ENCODE measurements at places on chromosomes 2 and 18.

DNA sequence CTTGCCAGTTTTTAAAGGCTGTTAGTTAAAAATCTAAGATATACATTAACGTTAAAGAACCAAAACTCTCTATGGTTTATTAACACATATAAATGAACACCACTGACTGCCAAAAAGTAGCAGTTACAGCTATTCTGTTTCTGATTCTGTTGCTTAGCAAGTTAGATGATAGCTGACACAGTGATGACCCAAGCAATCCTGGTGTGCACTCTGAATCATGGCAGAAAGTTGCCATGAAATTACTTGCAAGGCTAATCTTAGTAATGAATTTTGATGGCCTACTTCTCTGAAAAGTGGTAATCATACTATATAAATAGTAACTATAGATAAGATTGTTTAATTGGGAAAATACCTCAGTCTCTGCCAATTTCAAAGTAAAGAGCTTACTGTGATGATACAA lies 57.7 kb downstream of the ROCK2 start:
- DNase-seq = no peak

- DNase-seq = no peak
Observed at GRCh38 chr2:62319070-62319469, 123.2 kb downstream of the B3GNT2 start.

GRCh38 chr2:205321231-205321630 lies 361.1 kb upstream of the NRP2 start:
- DNase-seq = no peak

DNA sequence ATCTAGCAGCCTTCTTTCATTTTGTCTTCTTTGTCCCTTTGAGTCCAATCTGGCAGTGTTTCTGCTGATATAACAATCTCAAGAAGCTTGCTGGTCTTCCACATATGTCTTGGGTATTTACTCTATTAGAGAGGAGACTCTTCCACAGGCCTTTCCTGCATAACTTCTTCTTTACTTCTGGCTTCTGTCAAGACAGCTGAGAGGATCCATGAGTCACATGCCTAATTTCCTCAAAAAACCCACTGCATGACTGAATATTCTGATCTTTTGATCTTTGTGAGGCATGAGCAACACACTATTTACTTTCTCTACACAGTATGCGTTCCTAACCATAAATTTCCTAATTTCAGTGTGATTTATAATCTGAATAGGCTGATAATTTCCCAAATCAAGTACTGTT lies 5.1 kb upstream of the DCC start:
- no peak for DNase-seq

DNA sequence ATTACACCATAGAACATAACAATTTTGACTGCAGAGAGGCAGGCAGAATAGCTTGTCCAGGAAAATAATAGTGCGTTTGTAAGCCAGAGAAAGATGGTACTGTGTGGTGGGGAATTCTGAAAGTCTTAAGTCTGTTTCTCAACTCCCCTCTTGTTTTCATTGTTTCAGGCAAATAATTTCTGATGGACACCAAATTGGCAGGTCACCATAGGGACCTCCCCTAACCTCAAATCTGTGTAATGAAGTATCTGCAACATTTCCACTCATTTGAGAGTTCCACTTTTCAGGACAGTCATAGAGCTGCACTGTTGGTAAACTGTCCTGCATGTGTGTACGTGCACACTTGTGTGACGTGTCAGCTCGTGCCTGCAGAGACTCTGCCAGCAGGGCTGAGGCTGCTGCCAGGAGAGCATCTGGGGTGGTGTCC lies 195.6 kb downstream of the AGAP1 start:
- DNase-seq = no peak

DNA sequence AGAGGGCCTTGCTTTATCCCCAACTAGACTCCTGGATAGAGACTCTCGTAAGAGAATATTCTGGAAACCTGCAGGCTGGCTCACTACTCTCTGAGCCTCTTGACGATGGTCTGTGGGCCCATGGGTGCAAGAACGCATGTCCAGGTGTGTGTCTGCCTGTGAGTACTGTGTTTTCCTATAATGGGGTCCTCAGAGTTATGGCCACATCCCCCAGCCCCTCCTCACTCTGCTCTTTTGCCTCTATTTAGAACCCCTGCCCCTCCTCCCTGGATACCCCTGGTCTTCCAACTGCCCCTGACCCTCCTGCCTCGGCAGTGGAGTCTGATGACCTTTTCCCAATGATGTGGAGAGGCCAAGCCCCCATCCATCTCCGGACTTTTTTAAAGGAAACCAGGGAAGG lies 148.1 kb downstream of the ZFP36L2 start:
- DNase-seq = no peak

DNA sequence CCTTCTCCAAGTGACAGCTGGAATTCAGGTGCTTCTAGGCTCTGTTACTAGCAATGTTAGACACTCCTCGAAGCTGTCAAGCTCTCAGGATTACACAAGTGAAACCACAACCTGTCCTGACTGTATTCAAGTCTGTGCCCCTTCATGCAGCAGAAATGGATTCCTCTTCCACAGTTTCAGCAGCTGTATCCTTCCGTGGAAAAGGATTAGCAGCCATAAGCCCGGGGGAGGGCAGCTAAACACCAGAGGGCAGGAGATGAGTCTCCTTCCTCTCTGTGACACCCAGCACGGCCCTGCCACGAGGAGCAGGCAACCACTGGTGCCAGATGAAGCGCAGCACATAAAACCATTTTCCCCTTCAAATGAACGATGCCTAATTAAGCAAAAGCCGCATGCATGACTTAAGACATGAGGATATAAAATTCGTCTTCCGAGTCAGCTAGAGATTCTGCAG lies 1.2 kb downstream of the ST3GAL5 start:
- peak; percentile 74 for DNase-seq

DNA sequence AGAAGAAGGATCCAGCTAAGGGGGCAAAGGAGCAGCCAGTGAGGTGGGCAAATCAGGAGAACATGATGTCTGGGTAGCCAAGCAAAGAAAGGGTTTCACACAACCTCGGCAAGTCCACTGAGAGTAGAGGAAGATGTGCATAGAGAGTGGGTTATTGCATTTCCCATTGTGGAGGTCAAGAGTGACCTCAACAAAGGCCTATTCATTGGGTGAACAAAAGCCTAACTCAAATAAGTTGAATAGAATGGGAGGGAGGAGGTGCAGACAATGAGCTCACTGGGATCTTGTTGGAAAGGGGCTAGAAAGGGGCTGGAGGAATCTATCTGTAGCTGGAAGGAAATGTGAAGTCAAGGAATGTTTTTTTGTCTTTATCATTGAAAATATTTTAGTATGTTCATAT lies 14.0 kb upstream of the PDCL3 start:
- no peak for DNase-seq

- DNase-seq = no peak
Observed at GRCh38 chr2:12804091-12804856, 87.5 kb downstream of the TRIB2 start.

DNA sequence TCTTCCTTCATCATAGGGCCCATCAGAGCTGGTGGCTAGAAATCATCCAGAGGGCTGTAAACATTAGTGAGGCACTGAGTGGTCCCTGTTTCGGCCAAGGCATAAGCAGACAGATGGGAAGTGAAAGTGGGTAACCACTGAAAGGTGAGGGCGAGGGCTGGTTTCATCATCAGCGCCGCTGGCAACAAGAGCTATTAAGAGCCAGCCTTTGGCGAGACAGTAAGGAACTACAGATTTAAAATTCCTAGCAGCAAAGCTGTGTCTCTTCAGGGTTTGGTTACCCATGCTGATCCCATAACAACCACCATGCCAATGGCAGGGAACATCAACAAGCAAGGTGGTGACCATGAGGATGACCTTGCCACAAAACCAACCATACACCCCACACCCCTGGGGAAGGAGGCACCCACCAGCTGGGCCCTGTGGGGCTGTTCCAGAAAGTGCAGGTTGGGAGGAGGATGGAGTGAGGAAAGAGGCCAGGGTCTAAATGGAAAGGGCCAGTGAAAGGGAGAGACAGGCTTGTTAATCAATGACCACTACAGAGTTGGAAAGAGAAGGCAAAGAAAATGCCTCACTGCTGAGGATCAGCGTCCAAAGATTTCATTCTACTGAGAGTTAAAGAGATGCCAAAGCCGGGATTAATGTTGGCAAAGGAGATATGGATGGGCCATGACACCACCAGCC lies 9.0 kb upstream of the SLC20A1 start:
- DNase-seq = peak; percentile 54

DNA sequence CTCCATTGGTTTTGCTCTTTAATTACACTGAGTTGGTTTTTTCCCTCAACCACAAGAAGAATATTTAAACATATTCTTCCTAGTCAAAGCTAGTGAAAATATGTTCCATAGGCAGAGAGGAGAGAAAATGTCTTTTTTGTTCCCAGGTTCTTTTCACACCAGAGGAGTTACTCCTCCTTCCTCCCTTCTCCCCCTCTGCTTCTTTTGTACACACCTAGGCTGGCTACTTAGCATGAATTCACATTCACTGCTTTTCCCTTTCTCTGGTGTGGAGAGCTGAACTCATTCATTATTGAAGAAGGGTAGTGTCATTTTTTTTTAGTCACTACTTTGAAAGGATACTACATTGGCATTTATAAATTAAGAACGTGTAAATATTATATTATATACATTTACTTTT lies 56.6 kb upstream of the UGP2 start:
- DNase-seq = no peak

- DNase-seq = no peak
Observed at GRCh38 chr2:96501471-96501874, 3.7 kb downstream of the NEURL3 start.

DNA sequence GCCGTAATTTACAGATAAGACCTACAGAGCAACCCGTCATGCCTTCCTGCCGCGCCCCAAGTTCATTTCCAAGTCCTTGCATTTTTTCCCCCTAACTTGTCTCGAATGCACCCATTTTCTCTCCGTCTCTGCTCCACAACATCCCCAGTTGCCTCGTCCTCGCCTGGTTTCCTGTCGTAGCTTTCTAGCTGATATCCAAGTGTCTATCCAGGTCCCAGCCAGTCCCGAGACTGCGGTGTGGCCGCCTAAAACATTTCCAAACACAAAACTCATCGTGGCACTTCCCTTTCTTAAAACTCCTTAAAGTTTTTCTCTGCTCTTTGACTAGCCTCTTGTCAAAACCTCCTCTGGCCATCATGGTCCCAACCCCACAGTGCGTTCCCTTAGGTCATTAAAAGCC lies 1.2 kb upstream of the BARD1 start:
- no peak for DNase-seq

DNA sequence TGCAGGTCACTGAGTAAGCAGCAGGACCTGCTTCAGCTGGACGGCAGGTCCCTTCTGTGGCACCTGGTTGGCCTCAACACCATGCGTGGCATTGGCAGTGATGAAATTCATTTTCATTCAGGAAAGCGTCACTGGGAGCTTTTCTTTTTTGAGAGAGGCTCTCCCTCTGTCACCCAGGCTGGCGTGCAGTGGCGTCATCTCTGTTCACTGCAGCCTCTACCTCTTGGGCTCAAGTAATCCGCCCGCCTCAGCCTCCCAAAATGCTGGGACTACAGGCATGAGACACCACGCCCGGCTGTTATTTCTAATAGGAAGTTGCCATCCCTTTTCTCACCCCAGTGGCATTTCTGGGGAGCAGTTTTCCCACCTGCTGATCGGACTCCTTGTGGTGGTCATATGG lies 39.3 kb downstream of the NCK2 start:
- DNase-seq = peak; percentile 28

GRCh38 chr2:158179660-158180059 lies 78.0 kb downstream of the UPP2 start:
- DNase-seq = no peak

GRCh38 chr2:85822766-85823165 lies 66.0 kb downstream of the ST3GAL5 start:
- DNase-seq = no peak

GRCh38 chr2:70837980-70838925 lies 2.6 kb upstream of the CD207 start:
- DNase-seq = no peak

DNA sequence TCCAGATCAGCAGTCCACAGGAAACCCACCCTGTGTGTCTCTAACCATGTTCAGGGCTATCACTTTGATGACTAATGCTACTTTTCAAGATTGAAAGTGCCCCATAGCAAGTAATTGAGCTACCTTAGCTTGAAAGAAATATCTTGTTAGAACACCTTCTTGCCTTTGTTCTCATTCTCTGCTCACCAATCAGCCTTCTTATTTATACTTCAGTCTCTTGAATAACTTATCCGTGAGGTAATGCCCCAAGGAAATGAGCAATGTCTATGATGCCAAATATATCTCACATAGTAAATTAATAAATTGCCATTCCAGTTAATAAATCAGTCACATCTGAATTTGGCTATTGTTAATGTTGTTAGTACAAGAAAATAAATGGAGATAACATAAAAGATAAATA lies 141.6 kb downstream of the WDPCP start:
- no peak for DNase-seq

DNA sequence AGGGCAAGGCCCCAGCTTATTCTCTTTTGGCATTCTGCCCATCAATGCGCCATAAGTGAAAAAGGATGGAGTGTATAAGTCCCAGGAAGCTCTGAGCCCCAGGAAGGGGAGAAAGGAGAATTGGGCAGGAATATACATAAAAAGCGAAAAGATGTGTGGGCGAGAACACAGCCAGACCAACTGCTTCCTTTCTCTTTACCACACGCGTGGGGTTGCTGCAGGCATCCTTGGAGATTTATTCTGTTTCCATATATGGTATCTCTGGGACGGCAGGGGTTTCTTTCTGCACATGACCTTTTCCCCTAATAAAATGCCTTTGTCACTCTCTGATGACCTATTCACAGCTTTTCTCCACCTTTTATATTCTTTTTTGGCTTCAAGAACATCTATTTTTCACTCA lies 440.5 kb downstream of the NBAS start:
- no peak for DNase-seq

GRCh38 chr18:63997606-63998005 lies 27.7 kb downstream of the SERPINB8 start:
- no peak for DNase-seq

DNA sequence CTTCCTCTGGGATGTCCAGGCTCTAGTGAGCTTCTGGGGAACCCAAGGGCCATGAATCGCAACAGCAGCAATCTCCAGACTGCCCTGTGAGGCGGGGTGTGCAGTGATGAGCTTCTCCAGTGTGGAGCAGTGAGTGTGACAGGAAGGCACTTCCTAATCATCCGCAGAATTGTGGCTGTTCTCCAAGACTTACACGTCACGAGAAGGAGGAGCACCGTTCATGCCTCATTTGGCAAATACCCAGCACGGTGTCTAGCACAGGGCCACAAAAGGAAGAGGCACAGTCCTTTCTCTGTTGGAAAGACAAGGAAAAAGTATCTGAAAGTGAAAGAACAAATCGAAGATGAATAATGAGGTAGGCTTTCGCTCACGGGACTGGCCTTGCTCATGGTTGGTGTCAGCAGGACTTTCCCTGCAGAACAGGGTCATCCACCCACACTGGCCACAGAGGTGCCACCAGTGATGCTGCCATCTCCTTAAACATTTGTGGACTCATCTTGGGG lies 125.1 kb upstream of the HAAO start:
- no peak for DNase-seq

DNA sequence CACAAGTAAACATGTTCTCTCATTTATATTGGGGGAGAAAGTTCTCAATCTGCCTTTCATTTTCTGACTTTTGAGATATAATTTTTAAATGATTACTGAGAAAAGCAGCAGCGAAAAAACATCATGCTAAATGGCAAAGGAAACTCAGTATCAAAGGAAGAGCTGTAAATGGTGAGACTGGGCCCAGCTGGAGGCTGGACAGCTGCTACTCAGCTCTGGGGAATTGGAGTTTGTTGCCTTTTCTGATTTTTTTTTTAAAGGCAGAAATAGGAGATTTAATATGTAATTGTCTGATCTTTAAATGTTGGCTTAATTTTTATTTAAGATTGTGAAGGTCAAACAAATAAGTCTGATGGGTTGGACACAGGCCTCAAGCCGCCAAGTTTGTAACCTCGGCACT lies 137.1 kb upstream of the TACR1 start:
- DNase-seq = no peak
